ENCODE measurements at places on chromosomes 3 and 15.

DNA sequence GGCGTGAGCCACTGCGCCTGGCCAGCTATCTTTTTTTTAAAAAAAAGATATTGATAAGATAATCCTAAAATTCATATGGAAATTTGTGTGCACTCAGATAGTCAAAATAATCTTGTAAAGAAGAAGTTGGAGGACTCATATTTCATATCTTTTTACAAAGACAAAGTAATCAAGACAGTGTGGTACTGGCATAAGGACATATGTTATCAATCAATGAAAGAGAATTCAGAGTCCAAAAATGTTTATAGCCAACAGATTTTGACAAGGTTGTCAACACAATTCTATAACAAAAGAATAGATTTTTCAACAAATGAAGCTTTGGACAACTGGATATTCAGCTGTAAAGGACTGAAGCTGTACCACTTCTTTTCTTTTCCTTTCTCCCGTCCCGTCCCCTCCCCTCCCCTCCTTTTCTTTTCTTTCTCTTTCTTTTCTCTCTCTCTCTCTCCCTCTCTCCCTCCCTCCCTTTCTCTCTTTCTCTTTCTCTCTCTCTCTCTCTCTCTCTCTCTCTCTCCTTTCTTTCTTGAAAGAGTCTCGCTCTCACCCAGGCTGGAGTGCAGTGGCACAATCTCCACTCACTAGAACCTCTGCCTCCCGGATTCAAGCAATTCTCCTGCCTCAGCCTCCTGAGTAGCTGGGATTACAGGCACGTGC lies 126.8 kb downstream of the GSK3B start:
- DNase-seq = no peak

GRCh38 chr3:128875556-128876120 lies 3.8 kb upstream of the ACAD9 start:
- DNase-seq = no peak

- peak; percentile 30 for DNase-seq
These were observed 5.0 kb downstream of the JMJD7 start for GRCh38 chr15:41832875-41833274.

DNA sequence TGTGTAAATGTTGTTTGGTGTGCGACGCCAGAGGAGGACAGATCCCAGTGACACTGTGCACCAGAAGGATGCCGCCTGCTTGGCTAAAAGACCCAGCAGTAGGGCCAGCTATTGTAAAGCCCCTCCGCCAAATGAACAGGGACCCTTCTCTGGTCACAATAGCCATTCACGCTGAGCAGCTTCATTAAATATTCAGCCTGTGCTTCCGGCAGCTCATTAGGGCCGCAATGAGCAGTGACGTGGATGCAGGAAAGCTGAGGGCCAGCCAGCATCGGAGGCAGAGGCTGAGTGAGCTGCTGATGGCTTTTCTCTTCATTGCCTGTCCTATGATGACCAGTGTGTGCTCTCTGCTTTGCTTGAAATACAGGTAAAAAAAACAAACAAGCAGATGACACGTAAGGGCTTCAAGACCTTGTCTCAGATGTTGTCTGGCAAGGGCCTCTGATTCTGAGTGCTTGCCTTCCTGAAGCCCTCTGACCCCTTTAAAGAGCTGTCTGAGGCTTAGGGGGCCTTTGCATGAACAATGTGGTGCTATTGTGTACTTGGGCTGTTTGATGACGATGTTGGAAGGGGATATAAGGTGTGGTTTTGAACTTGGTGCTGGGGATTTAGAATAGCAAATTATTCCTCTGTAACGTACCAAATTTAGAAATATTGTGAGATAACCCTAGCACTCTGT lies 130.4 kb downstream of the FEZF2 start:
- DNase-seq = no peak

- no peak for DNase-seq
These were observed 507 bp upstream of the JMJD7 start for GRCh38 chr15:41827290-41827879.

DNA sequence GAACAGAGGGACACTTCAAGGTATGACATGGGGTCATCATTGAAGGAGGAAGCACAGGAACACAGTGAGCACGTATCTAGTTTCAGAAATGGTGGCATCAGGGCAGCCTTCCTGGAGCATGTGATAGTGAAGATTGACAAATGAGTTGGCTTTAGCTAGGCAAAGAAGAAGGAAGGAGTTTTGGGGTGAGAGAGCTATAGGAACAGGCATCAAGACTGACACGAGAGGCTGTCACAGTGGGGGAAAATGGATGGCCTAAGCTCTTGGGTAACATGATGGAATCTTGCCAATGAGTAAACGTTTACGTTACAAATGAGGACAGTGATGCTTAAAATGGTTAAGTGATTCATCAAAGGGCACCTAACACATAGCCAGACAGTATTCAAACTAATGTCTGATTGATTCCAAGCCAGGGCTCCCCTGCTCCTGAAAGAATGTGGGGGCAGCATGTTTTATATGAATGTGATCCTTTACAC lies 23.1 kb upstream of the GPR171 start:
- DNase-seq = no peak

GRCh38 chr15:48250640-48251076 lies 44.6 kb downstream of the SLC12A1 start:
- DNase-seq = peak; percentile 53

DNA sequence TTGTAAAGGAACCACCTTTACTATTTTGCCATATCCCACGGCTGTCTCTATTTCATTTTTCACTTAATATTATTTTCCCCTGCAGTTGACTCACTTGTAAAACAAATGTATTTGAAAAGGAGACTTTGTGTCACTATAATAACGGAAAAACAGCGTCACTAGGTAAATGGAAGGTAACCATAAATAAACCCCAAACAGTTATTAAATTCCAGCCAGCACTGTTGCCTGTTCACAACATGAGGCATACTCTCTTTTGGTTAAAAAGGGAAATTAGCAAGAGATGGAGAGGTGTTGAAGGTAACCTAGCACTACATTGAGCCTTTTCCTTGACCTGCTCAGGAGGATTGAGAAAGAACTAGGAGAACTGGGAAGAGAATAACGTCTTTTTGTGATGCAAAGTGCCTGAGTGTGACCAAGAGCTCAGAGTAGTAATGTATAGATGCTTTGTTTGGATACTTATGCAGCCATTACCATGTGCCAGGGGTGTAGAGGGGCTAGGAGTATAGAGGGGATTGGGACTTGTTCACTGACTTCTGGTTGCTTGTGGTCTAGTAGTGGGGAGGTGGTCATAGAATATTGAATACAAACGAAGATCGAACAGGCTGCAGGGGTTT lies 19.6 kb downstream of the FLNB start:
- no peak for DNase-seq

GRCh38 chr3:119235151-119235550 lies 5.5 kb downstream of the B4GALT4 start:
- no peak for DNase-seq

DNA sequence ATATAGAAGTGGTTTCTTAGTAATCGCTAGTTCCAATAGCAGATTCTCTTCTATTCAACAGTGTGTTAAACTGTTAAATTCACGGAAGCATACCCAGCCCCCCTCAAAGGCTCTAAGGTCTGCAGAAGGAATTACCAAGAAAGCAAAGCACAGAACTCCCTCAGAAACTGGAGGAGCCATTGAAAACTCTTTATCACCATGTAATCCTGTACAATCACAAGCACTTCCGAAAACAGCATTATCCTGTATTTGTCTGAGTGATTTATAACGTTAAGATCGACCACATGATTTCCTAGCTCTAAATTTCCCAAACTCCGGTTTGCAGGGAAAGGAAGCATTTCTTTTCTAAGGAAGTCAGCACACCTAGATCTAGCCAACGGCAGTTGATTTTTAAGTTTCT lies 20.0 kb downstream of the MYO1E start:
- DNase-seq = no peak

- no peak for DNase-seq
These were observed 28.5 kb downstream of the CRABP1 start for GRCh38 chr15:78368651-78369050.

DNA sequence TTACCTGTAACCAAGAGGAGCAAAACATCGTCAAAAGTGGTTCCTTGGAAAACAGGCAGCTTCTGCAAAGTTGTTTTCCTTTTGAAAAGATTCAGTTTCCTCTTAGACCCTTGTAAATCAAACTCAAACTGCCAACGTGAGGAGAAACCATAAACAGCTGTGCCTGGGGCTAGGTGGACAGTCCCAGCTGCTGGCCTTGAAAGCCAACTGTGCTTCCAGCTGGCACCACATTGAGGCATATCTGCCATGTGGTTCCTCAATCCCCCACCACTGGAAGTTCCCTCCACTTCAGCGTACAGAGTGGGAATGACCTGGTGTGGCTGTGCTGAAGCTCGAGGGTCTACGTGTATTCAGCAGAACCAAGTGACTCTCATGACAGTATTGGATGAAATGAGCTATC lies 40.9 kb downstream of the HRH1 start:
- DNase-seq = no peak

DNA sequence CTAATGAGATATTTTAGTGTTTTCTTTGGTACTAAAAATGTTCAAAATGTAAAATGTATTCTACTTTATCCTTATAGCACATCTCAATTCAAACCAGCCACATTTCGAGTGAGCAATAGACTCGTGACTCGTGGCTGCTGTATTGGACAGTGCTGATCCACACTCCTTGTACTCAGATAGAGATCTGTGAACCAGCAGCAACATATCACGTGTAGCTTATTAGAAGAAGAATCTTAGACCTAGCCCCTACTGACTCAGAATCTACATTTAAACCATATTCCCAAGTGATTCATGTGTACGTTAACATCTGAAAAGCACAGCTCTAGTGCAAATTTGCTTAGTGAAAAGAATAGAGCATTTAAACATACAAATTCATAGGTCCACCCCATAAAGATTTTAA lies 130.9 kb downstream of the IL1RAP start:
- no peak for DNase-seq

DNA sequence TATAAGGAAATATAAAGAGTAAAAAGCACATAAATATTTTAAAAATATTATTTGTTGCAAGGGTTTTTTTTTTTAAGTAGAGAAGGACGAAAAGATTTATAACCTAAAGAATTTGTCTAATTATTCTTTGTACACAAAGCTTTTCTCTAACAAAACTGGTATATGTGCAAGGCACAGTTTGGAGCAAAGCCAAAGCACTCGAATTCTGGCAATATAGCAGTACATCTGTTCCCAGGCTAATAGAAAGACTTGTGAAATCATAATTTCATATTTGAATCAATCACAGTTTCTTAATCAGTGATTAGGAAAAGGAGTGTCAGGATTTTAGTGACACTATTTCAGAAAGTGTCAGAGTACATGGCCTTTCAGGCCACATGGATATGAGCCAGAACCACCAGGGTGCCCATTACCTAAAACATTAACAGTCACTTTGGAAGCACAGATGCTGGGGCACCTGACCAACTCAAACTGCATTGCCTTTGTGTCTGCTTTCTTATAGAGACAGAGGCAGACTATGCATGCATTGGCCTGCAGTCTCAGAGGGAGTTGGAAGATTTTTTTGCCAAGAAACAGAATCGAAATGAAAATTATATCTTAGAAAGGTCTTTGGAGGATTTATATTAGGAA lies 651.8 kb upstream of the SGO1 start:
- DNase-seq = no peak

DNA sequence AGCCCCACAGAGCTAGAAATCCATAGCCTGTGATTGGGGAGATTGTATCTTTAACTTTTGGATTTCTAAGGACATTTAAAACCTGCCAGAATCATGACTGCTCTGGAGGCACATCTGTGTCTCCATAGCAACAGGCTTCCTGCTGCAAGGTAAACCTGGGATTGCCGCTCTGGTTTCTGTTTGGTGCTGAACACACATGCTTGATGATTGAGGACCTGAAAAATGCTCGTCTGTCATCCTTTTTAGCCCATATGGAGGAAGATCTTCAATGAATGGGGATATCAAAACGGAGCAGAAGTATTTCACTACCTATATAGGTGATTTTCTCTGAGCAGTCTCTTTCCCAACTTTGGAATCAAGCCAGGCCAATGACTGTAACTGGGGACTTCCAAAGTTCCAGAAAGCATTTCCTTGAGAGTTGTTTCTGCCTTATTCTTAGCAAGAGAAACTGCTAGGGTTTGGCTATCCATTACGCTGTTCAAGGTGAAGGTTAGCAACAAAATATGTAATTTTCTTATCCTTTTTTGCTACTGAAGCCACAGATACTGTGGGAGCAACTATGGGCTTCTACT lies 96.5 kb upstream of the TNIK start:
- no peak for DNase-seq

DNA sequence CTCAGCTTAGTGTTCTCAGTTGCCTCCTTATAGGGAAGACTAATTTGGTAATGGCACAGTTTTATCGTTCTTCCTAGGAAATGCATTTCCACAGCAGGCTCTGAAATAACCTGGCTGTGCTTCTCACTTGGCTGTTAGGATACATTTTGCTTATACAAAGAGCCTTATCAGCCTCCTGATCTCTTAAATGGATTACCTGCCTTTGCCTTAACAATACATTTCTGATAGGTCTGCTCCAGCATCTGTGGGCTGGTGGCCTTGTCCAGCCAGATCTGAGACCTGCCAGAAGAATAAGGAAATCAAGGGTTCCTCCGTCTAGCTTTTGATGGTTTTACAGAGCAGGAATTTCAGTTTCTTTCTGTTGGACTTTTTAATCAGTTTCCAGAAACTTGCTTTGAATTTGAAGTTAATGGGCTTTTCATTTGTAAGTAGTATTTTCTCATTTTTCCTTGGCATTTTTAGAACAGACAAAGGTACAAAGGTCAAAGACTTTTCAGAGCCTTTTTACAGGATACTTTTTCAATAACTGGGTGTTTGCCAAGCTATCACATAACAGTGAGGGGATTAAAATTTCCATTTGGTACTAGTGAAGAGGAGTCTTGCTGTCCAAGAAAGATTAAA lies 116.3 kb downstream of the AKAP13 start:
- DNase-seq = no peak

GRCh38 chr3:122502941-122503340 lies 11.8 kb downstream of the KPNA1 start:
- no peak for DNase-seq

GRCh38 chr3:183354325-183354831 lies 74.0 kb downstream of the MCF2L2 start:
- no peak for DNase-seq

DNA sequence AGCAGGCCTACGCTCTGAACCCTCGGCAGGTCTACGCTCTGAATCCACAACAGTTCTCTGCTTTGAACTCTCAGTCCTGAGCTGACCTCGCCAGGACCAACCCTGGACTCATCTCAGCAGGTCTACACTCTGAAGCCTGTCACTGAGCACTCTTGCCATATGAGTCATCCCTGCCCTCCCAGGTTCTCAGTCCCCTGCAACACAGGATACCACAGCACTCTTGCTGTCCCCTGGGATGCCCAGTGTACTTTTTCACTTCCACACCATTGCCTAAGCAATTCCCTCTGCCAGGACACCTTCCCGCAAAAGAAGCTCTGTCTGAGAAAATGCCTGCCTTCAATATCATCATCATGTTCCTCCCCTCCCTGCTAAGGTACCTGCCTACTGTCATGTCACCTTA lies 42.0 kb downstream of the NUP210 start:
- no peak for DNase-seq

DNA sequence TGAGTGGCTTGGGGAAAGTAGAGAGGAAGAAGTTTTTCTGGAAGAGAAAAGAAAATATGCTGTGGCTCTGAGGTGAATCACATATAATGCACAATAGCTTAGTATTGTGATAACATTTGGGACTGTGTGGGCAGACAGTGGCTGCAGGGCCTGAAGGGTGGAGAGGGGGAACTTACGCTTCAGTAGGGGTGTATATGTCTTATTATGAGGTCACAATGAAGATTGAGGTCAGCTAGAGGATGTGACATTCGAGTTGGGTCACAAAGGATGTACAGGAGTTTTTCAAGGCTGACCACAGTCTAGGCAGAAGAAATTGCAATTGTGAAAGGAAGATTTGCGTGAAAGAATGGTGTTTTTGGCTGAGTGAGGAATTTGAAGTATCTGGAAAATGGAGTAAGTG lies 414.8 kb downstream of the LPP start:
- DNase-seq = no peak
